ENCODE measurements at places on chromosomes 4 and X.
A peak's percentile ranks its signal among the peaks of the same experiment; 100 is the strongest.

DNA sequence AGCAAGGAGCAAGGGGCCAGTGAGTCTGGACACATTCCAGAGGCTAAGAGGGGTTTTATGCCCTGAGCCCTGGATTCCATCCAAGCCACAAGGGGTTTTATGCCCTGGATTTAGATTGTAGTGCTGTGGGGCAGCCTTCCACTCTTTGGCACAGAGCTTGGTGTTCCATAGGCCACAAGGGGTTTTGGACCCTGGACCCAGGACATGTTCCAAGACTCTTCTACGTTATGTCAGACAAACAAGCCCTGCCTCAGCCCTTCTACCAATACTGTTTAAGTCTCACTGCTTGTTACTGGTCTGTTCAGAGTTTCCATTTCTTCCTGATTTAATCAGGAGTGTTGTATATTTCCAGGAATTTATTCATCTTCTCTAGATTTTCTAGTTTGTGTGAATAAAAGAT, 12.8 kb upstream of the SCARB2 start:
- DNase-seq, result no peak

DNA sequence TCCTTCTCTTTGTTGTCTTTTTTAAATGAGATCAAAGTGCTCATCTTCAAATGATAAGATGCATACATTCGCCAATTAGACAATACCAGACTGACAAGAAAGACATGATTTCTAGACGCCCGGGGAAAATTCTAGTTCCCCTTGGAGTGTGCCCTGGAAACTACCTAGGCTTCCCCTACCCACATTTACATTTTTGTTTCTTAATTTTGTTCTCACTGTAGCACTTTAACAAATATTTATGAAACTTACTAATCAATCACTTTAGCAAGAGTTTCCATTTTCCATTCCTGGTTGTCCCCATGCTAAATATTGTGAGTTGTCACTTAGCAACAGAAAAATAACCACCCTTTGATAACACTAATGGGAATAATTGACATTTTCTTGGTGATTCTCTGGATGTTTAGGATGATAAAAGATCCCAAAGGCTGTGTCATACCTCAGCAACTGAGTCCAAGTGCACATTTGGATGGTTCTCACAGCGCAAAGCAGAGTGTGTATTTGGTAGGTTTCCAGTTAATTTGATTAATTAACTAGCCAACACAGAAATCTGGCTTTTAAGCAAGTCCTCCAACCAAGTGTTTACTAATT, 69.6 kb downstream of the FGFBP1 start:
- DNase-seq, result no peak

DNA sequence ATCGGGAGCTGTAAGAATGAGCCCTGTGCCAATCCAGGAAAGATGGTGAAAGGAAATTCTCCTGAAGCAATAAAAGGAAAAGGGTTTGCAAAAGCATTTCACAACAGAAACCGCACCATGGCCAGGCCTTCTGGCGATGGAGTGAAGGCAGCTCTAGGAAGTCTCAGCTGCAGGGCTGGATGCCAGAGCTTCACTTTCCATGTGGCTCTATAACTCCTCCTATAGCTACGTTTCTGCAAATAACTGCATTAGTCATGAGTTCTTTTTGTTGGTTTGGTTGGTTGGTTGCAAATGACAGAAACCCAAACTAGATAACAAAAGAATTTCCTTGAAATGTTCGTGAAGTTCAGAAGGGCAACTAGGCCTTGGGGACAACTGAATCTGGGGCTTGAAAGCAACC, 84.6 kb downstream of the RELL1 start:
- no peak for DNase-seq

DNA sequence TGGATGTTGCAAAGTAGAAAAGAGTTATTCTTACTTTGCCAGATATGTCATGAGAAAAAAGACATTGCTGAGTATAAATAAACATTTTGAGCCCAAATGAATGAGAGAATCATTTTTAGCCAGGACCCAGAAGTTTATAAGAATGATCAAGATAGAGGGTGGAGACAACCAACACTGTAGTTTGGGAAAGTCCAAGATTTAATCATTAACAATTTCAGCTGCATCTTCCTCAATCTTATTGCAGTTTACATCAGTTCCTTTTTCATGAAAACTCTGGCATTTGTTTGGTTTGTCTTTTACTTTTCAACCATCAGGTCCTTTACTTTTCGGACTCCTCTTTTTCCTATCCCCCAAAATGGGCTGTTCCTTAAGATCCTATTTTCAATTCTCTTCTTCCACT, 645.9 kb downstream of the ANKRD50 start:
- no peak for DNase-seq

DNA sequence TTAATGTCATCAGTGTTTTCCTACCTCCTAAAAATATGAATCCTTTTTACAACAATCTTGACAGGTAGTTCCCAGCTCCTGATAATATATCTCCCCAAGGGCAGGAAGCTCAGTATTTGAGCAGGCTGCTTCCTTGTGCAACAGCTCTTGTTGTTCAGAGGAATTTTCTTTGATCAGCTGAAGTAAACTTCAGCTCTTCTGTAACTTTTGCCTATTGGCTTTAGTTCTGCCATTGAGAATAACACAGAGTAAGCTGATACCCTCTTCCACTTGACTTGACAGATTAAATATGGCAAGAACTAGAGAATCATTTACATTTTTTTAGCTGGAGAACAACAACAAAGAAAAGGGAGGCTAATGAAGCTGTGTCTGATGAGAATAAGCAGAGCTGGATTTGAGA, 75.2 kb downstream of the LUZP4 start:
- DNase-seq, result no peak

DNA sequence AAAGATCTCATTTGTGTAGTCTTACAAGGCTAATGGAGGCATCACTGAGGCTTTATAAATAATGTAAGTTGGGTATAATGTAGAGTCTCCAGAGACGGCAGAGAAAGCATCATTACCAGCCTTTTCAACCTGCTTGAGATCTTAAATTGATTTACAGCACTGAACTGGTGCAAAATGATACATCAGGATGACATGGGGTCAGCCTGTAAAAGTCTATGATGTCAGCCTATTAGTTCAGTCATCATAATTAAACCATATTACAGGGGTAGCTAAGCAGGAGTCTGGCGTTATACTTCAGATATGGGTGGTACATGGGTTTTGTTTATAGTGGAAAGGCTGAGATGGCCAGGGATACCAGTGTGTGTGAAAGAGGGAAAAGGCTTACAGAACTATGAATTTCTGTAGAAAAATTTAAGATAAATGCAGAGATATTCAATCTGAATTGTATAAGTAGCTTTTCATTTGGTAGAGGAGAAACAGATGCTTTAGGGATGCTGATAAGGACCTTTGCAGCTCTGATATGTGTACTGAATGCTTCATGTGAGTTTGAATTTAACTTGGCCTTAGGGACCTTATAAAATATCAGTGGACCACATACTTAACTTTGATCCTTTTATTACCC, 2.7 kb downstream of the SMAD1 start:
- DNase-seq, result no peak

- no peak for DNase-seq
Observed at GRCh38 chrX:1763294-1763693, 148.4 kb downstream of the ASMT start.

- DNase-seq, result no peak
Observed at GRCh38 chr4:93217431-93217830, 611.1 kb upstream of the ATOH1 start.

- no peak for DNase-seq
Observed at GRCh38 chrX:24396236-24396930, 35.9 kb downstream of the SUPT20HL1 start.

DNA sequence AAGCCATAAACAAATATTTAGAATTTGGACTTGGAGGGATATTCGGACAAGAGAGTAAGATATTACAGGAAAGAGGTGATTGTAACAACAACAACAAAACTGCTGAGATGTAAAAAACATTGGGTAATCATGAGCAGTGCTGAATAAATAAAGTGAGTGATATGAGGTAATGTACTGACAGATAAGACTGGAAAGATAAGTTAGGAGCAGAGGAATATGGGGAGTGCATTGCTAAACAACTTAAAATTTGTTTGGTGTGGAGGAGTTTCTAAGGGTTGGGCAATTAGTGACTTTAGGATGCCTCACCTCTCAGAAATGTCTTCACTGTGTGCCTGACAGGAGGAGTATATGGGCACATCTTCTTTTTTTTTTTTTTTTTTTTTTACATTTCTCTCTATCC, 637.8 kb upstream of the GRIA3 start:
- no peak for DNase-seq

DNA sequence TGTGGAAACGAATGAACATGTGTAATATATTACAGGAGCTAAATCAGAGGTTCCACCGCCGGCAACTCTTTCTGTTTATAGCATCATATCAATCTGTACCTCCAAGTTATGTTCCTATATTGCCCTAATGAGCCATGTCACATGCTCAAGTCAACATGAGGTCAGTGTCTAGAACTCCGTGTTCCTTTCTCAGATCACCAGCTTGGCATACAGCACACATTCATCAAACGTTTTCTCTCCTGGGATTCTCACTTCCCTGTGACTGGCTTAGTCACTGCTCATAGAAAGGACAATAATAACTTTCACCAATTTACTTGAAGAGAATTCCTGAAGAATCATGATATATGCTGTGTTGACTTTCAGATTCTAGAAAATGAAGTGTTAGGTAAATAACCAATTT, 532.0 kb upstream of the SPANXN1 start:
- no peak for DNase-seq

- no peak for DNase-seq
Observed at GRCh38 chr4:178958725-178959440, 1516.6 kb upstream of the AGA start.

DNA sequence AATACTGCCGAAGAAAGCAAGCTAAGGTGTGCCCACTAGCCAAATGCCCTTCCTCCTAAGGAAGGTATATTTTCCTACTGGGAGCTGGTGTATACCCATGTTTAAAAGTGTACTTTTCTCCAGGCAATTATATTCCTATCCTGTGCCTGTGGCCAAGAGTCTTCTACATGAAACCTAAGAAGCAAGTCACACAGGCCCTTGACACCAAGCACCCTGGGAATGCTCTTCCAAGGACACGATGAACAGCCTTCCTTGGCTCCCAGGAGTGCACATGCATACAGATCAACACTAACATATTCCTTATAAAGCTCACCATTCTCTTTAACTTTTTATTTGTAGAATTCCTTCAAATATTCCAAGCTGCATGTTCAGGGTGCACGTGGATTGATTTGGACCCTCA, 17.3 kb upstream of the ARHGAP6 start:
- no peak for DNase-seq

DNA sequence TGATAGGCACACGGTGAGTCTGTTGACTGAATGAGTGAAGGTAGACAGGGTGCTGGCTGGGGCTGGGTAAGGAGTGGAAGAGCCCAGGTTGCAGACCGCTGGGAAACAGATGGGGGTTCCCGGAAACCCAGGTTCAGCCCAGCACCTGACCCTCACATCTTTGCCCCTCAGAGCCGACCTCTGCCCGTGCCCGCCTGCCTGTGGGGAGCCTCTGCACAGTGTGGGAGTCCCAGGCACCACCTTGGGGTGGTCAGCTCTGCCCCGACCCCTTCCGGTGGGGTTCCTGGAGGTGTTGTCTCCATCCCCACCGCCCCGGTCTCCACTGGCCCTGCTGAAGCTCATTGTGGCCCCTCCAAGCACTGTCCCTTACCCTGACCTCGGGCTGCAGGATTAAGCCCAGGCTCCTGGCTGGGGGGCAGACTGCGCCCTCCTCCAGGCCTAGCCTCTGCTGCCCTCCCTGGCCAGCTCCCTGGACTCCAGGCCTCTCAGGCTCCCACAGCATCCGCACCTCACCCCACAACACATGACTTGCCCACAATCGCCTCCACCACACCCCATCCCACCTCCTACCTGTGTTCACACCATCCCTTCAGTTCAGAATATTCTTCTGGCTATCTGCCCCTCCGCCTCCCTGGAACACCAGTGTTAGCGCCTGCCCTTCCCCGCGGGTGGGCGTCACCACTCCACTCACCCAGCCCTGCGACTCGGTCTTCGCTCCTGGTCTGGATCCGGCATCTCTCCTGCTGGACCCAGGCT, 21.4 kb downstream of the HMX1 start:
- no peak for DNase-seq

GRCh38 chrX:13827298-13828090, 10.6 kb upstream of the GPM6B start:
- DNase-seq, result no peak

DNA sequence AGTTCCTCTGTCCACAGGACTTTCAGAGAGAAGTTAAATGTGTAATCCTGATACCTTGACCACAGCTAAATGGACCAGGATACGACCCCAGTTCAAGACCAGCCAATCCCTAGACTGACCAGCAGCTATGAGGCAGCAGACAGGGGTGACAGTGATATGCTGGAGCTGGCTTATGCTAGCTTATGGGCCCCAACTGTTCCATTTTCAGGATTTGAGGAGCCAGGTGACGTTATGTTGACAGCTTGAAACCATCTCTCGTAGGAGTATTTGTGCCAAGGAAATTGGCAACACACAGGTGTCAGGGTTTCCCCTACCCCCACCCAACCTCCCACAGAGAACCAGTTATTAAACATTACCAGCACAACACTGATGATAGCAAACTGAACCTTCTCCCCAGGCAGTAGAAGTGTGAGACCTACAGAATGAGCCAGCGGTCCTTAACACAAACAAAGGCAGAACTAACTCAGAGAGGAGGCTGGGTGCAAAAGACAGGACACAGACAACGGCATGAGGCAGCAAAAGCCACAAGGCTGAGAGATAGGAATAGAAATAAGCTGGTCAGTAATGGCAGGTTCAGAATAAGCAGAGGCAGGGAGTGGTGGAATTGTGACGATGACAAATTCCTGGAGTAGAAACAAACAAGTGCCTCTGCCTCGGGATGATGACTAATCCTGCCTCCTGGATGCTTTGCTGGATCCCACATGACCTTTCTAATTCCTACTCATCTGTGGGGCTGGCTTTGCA, 85.6 kb upstream of the CPEB2 start:
- DNase-seq, result no peak

DNA sequence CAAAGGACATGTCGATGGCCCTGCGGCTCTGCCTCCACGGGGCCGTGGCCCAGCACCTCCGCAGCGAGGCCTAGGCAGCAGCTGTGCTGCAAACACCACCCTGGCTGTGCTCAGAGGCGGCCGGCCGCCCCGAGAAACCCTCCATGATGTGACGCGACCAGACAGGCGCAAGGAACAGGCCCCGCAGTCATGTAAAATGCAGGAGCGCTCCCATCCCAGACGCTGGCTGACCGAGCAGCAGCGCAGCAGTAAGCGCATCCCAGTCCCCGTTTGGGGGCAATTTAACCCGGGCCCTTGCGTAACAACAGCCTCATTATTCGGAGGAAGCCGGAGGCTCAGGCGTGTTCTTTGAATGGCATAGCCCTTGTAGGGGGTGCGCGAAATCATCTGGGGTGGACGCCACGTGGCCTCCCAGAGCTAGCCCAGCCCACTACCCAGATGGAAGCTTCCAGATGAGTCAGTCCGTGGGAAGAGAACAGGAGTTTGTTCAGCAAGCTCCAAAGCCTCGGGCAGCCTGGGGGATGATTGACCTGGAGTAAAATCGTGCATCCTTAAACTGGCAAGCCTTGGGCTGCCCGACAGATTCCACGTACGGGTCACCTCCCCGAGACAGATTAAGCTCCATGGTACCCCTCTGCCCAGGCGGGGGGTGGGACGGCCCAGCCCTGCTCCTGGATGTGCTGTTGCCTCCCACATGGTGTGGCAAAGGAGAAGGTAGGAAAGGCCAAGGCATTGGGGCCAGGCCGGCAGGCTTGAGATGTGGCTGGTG, 124.0 kb downstream of the HMX1 start:
- DNase-seq, result peak; percentile 27

Data from psoas muscle (tissue), 8 donors.